ENCODE measurements at places on chromosomes 3 and 15. TPM values are rescaled to one million over a fixed set of nuclear protein-coding genes. Genes with fewer than 3 reads are reported as not detected.

- DNase-seq, result no peak
These were observed 15.7 kb upstream of the RBP2 start for GRCh38 chr3:139491966-139492365.

MED12L gene
- polyA plus RNA-seq, result 0.50 TPM

DNA sequence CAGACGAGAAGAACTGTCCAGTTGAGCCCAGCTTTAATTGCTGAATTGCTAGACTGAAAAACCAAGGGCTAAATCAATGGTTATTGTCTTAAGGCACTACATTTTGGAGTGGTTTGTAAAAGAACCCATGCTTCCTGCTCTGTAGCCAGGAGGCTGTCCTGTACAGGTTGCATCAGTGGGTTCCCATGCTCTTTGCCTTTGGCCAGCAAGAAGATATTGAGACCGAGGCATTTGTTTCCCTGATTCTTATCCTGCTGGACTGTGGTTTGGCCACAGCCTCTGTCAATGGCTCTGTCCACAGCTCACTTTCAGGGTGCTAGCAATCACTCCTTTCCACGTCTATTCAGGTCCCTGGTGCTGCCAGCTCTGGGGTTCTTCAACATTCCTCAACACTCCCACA, 89.6 kb downstream of the FAM43A start:
- no peak for DNase-seq

DNA sequence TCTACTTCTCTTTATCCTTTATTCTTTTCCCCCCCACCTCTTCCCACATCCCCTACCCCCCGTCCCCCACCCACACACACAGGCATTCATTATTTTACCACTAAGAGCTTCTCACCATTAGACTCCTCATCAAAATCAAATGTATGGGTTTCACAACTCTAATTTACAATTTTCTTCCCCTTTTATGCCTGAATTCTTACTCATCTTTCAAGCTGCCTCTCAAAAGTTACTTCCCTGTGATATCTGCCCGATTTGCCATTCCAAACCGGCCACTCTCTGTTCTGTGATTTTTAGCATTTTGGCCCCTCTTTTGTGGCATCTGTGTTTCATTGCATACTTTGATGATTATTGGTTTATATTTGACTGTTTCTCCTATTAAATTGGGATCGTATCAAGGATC, 42.2 kb downstream of the SLC9A9 start:
- no peak for DNase-seq

All from left renal pelvis (tissue), 4 donors.